Hair follicle dermal papilla cell (primary cell): ENCODE measurements at places on chromosomes 6 and 20. TPM values are rescaled to one million over a fixed set of nuclear protein-coding genes. Genes with fewer than 3 reads are reported as not detected.

TRDN gene
- not detected in 2 replicates for total RNA-seq

CDSN gene
- total RNA-seq, result not detected in 2 replicates

FLOT1 gene
- total RNA-seq, result 125 and 132 TPM in 2 replicates

FAM210B gene
- total RNA-seq, result 52.6 and 54.6 TPM in 2 replicates

HUS1B gene
- total RNA-seq, result 0.85 and 0.97 TPM in 2 replicates

MOXD1 gene
- 75.3 and 95.6 TPM in 2 replicates for total RNA-seq

MICAL1 gene
- 139 and 150 TPM in 2 replicates for total RNA-seq

TLDC2 gene
- total RNA-seq, result 0.49 and 0.97 TPM in 2 replicates

SLC17A1 gene
- total RNA-seq, result not detected in 2 replicates

STXBP5 gene
- total RNA-seq, result 108 and 147 TPM in 2 replicates

BTNL2 gene
- not detected in 2 replicates for total RNA-seq

GRIK2 gene
- 1.3 and 1.5 TPM in 2 replicates for total RNA-seq

BPIFA1 gene
- total RNA-seq, result not detected in 2 replicates

XKR7 gene
- total RNA-seq, result not detected in 2 replicates

CST1 gene
- not detected in 2 replicates for total RNA-seq

TFAP2A gene
- 8.5 and 9.7 TPM in 2 replicates for total RNA-seq

FAM83C gene
- under 0.01 TPM in 1 of 2 replicates, not detected in the other for total RNA-seq

ARMC12 gene
- total RNA-seq, result 0.12 and 0.16 TPM in 2 replicates

PTGIS gene
- total RNA-seq, result 6.3 and 15.2 TPM in 2 replicates

KCNQ5 gene
- total RNA-seq, result 0.49 and 1.5 TPM in 2 replicates

ENPP5 gene
- 0.24 and 0.65 TPM in 2 replicates for total RNA-seq

DBNDD2 gene
- total RNA-seq, result 3.9 and 10.2 TPM in 2 replicates

DEFB128 gene
- not detected in 2 replicates for total RNA-seq

ZBTB12 gene
- total RNA-seq, result 2.3 and 4.4 TPM in 2 replicates
